Coronary artery (tissue), 2 donors: ENCODE measurements at places on chromosomes 3 and 15.
A peak's percentile ranks its signal among the peaks of the same experiment; 100 is the strongest.

- no peak for DNase-seq
These were observed 161.2 kb downstream of the ALCAM start for GRCh38 chr3:105527949-105528348.

DNA sequence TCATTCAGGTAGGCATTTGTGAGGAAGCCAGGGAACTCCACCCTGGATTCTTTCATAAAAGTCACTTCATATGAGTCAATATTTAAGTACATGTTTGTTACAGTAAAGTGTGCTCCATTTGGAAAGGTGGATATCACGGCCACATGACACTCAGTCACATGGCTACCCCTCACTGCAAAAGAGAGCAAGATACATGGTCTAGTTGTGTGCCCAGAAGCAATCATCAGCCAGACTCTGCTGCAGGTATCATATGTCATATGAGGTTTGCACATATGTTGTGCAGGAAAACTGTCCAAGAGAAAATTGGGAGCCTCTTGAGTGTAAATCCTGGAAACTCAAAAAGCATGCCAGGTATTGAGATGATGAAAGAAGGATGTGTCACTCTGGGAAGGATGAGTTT, 55.0 kb upstream of the NMNAT3 start:
- no peak for DNase-seq

DNA sequence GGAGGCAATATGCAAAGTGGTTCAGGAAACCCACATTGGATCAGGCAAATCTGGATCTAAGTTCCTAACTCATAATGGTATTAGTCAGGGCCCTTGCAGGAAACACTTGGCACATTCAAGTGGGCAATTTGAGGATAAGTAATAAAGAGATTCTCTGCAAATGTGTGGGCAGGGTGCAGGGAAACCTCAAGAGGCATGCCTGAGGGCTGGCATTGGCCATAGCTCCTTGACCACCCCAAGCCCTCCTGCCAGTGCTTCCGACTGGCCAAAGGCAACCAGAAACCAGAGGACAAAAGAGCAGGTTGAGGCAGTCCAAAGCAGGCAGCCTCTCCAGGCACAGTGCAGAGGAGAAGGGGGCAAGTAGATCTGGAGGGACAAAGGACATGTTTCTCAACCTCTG, 130.8 kb upstream of the SNTN start:
- no peak for DNase-seq

DNA sequence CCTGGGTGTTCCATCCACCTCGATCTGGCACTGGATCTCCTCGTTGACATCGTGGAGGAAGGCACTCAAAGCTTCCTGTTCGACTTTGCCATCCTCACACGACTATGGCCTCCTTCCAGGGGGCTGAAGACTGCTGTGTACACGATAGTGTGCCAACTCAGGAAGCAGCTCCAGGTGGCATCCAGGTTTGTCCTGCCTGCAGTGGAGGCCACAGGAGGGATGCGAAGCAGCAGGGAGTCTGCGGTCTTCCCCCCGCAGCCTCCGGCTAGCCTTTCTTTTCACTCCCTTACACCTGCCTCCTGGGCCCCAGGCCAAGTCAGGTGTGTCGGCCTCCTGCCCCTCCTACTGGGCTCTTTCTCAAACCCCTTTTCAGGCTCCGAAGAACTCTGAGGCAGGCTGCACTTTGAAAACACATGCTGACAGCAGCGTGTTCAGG, 32.2 kb downstream of the SYNM start:
- DNase-seq, result no peak

DNA sequence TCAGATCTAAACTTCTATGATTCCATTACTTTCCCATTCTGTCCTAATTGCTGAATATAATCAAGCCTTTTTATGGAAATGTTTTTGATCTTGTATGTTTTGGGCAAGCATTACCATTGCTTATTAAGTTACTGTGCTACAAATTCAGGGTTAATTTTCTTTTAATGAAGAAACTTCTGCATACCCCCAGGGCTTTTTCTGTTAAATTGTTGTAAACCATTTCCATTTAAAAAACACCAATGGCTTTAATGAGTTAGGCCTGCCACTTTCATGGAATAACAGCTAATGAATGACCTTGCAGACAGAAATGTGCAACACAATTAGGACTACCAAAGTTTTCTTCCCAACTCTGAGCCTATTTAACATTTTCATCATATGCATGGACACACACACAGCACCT, 150.0 kb downstream of the DIPK2A start:
- no peak for DNase-seq

DNA sequence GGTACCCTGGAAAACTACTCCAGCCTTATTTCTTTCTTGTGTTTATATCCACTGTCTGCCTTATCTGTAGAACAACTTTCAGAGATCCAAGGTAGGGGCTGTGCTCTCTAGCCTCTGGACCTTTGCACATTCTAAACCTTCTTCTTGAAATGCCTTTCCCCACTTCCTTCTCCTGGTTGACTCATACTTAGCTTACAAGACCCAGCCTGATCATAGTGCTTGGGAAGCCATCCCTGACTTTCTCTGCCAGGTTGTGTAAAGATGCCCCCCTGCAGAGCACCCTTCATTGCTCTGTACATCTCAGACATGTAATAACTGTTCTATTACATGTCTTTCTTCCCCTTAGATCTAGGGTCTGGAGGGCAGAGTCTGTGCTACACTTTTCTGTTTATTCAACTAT, 50.1 kb downstream of the PPM1L start:
- no peak for DNase-seq

DNA sequence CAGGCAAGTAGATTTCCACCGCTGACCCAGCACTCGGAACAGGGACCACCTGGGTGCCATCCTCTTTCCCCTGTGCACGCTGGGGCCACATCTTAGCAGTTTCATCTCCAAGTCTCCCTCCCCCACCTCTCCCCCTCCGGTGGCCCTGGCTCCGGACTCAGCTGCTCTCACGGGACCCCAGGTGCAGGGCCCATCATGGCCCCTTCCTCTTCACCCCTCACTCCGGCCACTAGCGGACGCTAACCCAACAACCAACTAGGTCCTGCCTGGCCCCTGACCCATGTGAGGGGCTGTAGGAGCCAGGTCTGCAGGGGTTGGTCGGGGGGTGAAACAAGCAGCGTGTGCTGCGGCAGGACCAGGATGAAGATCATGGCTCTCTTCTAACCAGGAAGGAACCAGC, 31.3 kb upstream of the IQSEC1 start:
- no peak for DNase-seq

DNA sequence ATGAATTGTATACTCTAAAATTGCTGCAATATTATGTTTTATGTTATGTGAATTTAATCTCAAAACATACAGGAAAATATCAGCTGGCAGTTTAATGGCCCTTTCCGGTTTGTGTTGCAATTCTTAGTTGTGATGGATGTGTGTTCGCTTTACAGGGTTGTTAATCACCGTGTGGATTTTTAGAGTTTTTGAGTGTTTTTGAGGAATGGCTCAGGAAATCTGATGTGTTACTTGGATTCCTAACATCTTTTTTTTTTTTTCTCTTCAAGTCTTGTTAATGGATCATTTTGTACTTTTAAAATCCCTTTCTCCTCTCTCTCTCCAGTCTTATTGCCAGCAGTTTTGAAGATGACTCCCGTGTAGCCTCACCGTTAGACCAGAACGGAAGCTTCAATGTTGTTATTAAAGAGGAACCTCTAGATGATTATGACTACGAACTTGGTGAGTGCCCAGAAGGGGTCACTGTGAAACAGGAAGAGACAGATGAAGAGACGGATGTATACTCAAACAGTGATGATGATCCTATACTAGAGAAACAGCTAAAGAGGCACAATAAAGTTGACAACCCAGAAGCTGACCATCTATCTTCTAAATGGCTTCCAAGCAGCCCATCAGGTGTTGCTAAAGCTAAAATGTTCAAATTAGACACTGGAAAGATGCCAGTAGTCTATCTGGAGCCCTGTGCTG, 35.7 kb downstream of the MGA start:
- DNase-seq, result no peak

DNA sequence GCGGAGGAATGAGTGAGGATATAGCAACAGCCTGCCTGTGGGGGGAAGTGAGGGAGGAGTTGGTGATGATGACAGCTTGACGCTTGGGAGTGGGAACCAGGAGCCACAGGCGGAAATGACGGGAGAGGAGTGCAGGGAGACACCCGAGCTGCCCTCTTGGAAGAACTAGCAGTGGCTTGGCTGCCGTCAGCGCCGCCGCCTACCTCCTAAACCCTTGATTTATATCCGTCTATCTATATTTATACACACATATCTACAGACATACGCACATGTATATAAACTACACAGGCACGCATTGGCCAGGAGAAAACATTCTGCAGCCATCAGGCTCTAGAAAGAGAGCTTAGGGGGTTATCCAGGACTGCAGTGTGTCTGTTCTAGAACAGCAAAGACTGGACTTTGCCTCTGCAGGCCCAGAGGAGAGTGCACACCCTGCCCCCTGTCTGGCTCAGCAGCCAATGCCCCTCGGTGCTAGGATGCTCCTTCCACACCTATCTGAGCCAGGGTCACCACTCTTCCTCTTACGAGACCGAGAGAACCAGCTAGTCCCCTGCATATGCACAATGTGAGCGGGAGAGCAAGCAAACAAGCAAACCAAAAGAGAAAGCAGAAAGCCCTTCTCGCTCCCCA, 45.3 kb upstream of the MAGEF1 start:
- peak; percentile 81 for DNase-seq

DNA sequence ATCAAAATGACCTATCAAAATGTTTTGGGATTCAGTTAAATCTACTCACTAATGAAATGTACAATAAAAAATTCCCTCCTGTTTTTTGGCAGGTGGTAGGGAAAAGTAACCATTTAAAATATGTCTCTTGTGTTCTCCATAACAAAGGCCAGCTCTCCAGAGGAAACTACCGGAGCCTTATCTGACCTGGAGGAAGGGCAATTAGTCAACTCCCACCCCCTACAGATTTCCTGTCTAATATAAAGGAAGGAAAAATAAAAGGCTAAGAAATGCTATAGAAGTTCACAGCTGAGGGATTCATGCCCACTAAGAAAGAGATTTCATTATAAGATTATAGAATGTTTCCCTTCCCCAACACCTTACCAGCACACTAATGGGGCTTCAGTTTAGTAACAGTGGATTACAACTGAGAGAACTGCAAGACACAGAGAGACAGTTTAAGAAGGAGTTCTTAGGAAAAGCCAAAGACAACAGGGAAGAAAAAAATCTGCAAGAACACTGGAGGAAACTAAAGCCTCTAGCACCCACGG, 376.5 kb upstream of the KCNMB2 start:
- DNase-seq, result no peak

DNA sequence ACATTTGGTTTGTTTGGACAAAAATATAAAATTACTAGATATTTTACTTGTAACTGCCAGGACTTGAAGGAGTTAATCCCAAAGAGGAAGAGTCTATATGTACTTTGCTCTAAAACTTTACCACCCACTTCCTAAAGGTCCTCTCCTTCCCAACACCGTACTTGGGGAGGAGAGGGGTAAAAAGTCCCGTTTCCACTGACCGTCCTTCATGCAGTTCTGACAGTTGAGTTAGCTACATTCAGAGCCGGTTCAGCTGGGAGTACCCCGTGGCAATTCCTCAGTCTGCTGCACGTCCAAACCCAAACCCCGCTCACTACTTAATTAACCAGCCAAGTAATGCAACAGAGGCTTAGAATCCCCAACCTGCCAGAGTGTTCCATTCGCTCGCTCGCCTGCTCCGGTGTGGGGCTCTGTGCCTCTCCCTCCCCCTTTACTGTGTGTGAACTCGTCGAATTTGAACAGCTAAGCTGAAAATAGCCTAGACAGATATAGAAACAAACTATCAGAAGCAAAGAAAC, 519.7 kb downstream of the FOXP1 start:
- DNase-seq, result no peak

GRCh38 chr3:134474956-134475355, 10.8 kb downstream of the ANAPC13 start:
- DNase-seq, result no peak

GRCh38 chr15:66921319-66921915, 144.0 kb upstream of the SMAD3 start:
- no peak for DNase-seq

GRCh38 chr3:143998266-143998665, 26.6 kb downstream of the DIPK2A start:
- no peak for DNase-seq

DNA sequence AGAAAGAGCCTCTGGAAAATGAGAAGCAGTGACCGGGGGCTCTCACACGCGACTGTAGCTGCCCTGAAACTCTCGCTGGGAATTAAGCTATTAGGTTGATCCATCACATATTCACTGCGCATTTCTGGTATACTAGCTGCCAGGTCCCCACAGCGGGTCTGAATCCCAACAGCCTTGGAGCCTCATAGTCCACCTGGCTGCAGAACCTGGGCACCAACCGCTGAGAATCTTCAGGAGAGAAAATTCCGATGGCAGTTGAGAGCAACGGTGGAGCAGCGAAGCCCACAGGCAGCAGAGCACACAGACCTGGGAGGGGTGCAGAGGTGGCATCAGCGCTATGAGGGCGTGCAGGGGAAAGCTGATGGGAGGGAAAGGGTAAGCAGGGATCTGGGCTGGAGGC, 75.1 kb downstream of the FAM174B start:
- peak; percentile 64 for DNase-seq

- DNase-seq, result no peak
These were observed 558.8 kb upstream of the ADAMTS9 start for GRCh38 chr3:65246561-65246960.

- no peak for DNase-seq
These were observed 398.4 kb upstream of the NR2F2 start for GRCh38 chr15:95932141-95932540.

GRCh38 chr15:74762791-74763150, 14.1 kb downstream of the CYP1A2 start:
- DNase-seq, result no peak

DNA sequence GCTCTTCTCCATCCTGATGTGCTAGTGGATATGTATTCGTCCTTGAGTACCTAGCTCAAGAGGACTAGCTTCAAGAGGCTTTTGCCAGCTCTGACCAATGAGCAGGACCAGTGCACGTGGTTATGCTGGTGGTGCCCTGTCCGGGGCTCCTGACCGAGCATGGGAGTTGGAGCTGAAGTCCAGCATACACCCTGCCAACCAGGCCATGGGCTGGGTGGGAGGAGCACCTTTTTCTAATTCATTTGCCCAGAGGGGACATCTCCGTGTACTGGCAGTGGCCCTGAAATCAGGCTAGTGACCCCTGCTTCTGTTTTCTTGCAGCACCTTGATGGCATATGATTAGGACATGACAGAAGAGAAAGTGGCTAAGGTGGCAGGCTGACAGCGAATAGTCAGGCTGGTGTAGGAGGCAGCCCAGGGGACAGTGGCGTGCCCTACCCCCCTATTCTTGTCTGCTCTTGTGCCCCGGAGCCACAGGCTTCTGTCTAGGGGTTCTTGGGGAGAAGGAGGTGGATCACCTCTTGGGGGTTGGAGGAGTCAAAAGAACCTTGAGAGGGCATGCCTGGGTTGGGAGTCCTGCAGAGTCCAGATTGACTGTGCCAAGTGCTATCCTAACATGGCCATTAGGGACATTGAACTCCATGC, 16.5 kb downstream of the PODXL2 start:
- peak; percentile 53 for DNase-seq

DNA sequence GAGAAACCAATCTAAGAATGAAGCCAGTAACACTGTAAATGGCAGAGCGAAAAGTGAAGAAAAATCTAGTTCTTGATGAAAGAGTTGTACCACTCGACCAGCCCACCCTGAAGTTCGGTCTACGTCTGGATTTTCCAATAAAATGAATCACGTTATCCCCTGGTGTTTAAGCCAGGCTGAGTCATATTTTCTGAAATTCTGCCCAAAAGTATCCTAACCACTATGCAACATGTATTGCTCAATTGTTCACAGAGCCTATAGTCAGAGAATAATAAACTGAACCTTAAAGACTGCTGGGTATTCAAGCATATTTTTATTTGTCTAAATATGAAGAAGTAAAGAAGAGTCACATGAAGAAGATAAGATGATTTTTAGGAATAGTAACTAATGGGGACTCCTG, 245.7 kb downstream of the FGF12 start:
- no peak for DNase-seq

GRCh38 chr15:97961067-97961954, 808 bp downstream of the ARRDC4 start:
- peak; percentile 84 for DNase-seq
